ENCODE measurements at places on chromosomes 2 and 18. TPM values are rescaled to one million over a fixed set of nuclear protein-coding genes. Genes with fewer than 3 reads are reported as not detected.

Gene LCT
- not detected for total RNA-seq

GRCh38 chr2:26187537-26188104 lies 14.7 kb downstream of the GAREM2 start:
- no peaks in the 10 kb centered on the region for H3K36me3 ChIP-seq
- H3K4me1 ChIP-seq = peaks cover 9% of the 10 kb centered on the region
- H3K27ac ChIP-seq = no peak overlapping the region
- no peaks in the 10 kb centered on the region for H3K27me3 ChIP-seq
- no peak overlapping the region for H3K4me3 ChIP-seq

- no peak overlapping the region for H3K27ac ChIP-seq
- H3K4me1 ChIP-seq = no peaks in the 10 kb centered on the region
- H3K27me3 ChIP-seq = no peaks in the 10 kb centered on the region
- no peak overlapping the region for H3K4me3 ChIP-seq
- DNase-seq = no peak
Measured at GRCh38 chr2:37681587-37681986, 10.1 kb upstream of the CDC42EP3 start.

- H3K4me3 ChIP-seq = no peak overlapping the region
- H3K36me3 ChIP-seq = no peaks in the 10 kb centered on the region
- DNase-seq = no peak
- H3K27ac ChIP-seq = no peak overlapping the region
Measured at GRCh38 chr2:10935953-10936942, 24.5 kb downstream of the KCNF1 start.

- no peak for DNase-seq
- H3K27ac ChIP-seq = no peak overlapping the region
- H3K4me1 ChIP-seq = no peaks in the 10 kb centered on the region
- H3K27me3 ChIP-seq = no peaks in the 10 kb centered on the region
Measured at GRCh38 chr2:101349893-101350662, 37.2 kb downstream of the CREG2 start.

DNA sequence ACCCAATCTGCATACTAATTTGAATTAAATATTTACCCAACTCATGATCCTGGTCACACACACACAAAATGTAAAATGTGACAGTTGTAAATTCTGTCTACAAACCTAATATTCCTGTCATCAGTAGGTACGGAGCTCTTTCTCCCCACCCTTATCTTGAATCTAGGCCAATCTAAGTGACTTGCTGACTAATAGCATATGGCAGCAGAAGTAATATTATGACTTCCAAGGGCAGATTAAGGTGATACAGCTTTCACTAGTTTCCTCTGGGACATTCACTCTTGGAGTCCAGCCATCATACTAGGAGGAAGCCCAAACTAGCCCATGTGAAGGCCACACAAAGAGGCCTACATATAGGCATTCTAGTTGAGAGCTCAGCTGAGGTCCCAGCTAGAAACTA lies 89.4 kb downstream of the TMEM131 start:
- no peak overlapping the region for H3K4me3 ChIP-seq
- no peak for DNase-seq
- peaks cover 2% of the 10 kb centered on the region for H3K4me1 ChIP-seq
- H3K27me3 ChIP-seq = no peaks in the 10 kb centered on the region
- H3K36me3 ChIP-seq = no peaks in the 10 kb centered on the region
- no peak overlapping the region for H3K27ac ChIP-seq

Gene RNF152
- 31.6 TPM for total RNA-seq

Gene IRS1
- total RNA-seq = 29.5 TPM

Gene MPV17
- 55.3 TPM for total RNA-seq

DNA sequence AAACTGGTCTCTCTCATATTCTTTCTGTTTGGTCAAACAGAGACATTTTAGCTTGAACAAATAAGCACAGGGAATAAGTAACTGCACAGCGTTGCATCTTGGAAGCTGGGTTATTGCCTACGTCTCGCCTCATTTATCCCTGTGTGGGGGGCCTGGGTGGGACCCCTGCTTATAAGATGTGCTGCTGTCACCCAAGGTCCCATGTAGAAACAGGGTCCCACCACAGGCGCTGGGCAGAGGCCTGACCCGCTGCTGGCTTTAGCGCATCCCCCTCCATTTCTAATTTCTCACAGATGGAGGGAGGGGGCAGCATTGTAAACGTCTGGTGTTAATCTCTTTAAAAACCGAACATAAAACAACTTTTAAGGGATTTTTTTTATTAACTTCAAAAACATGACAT lies 207.8 kb downstream of the HDAC4 start:
- H3K36me3 ChIP-seq = no peaks in the 10 kb centered on the region
- no peak overlapping the region for H3K4me3 ChIP-seq
- H3K27ac ChIP-seq = no peak overlapping the region
- no peaks in the 10 kb centered on the region for H3K27me3 ChIP-seq
- peaks cover 2% of the 10 kb centered on the region for H3K4me1 ChIP-seq
- no peak for DNase-seq
